Hematopoietic multipotent progenitor cell treated with erythropoietin and hydrocortisone succinate and interleukin-3 and kit ligand, for 8 days (in vitro differentiated cells): ENCODE measurements at places on chromosomes 16 and 17.
A peak's percentile ranks its signal among the peaks of the same experiment; 100 is the strongest.

- no peak for DNase-seq
Observed at GRCh38 chr17:8480011-8480976, 44.6 kb downstream of the NDEL1 start.

DNA sequence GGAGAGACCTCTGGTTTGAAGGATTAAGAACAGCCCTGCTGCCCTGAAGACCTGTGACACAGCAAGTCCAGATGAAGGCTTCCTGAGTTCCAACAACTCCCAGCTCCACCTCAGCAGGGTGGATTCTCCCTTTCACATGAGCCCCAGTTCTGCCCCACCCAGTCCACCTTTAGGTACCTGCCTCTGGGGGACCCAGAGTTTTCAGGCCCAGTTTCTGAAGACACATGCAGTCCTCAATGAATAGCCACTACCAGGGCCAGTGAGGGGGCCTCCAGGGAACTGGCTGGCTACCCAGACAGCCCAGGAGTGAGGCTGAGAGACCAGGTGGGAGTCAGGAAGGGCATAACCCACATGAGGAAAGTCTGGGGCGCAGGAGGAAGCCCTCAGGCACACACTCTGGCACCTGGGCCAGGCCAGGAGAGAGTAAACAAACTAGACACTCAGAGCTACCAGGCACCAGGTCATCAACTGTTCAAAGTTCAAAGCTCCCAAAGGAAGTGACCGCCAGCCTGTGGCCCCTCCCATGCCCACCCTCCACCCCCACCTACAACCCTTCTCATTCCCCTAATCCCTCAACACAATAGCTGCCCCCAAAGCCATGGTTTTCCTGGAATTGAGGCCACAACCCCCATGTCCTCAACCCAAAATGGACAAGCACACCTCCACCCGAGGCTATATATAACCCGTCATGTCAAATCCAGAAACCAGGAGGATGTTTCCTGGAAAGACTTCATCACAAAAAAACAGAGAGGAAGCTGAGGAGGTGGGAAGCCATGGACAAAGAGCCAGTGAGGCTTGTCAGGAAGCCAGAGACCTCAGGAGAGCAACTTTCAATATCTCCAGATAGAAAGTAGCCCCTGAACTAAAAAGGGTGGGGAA, 2.1 kb downstream of the MYO18A start:
- DNase-seq: peak; percentile 46

DNA sequence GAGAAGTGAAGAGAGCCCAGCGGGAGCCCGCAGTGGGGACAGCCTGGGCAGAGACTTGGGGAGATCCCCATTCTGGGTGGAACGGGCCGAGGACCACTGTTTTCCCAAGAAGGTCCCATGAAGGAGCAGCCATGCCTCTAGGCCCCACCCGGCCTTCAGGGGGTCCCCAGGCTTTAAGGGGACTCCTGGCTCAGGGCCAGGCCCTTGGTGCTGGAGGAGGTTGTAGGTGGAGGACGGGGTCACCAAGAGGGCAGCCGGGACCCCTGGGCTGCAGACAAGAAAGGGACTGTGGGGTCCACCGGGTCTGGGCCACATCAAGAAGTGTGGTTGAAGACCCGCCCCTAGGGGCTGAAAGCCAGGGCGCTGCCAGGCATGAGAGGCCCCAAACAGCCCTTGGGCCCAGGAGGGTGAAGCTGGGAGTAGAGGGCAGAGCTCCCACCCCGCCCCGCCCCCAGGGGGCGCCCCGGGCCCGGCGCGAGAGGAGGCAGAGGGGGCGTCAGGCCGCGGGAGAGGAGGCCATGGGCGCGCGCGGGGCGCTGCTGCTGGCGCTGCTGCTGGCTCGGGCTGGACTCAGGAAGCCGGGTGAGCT, at the start of gene PRSS21:
Gene PRSS21, plus strand, starts transcription at position 487 of the 589 bp plus-strand sequence. Its CDS starts 32 bp downstream, at position 519.
- peak; percentile 11 for DNase-seq

- no peak for DNase-seq
Observed at GRCh38 chr17:41615454-41615853, 2.9 kb upstream of the KRT16 start.

- DNase-seq: peak; percentile 2
Observed at GRCh38 chr17:3447625-3448024, 14.0 kb upstream of the OR1E2 start.

DNA sequence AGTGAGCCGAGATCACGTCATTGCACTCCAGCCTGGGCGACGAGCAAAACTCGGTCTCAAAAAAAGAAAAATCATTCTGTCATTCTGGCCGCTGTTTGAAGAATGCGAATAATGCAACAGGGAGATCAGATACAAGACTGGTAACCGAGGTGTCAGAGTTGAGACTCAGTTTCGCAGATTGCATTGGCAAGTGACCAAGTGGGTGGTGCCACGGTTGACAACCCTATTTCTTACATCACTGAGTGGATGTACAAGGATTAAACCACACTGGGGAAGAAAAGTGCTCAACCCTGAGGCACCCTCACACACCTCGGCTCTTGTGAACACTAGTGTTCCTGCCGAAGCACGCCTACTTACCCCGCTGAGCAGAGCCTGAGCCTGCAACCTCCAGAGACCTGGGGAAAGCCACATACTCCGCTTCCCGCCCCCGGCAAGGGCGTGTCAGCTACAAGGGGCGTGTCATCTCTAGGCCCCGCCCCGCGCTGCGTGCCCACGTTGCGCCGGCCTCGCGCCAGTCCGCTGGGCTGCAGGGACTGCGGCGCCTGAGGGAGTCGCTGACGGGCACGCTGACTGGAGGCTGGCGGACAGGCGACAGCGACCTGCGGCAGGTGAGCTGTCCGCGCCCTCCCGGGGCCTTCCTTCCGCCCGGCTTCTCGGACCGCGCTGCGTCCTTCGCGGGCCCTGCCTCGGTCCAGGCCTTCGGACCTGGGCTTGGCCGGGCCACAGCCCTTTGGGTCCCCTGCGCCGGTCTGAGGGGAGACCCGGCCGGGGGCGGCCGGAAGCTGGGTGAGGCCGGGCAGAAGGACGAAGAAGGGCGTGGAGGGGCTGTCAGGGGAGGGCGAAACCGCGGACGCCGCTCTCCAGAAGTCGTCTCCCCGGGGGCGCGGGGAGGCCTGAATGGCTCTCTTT, at the start of gene HMOX2:
Gene HMOX2, plus strand, starts transcription at position 519 of the 909 bp plus-strand sequence. CDS start 29,127 bp downstream, outside the sequence.
- peak; percentile 92 for DNase-seq

- DNase-seq: no peak
Observed at GRCh38 chr17:48046296-48046695, 1.9 kb upstream of the NFE2L1 start.

GRCh38 chr16:35154627-35155026, 1695.2 kb downstream of the TP53TG3F start:
- no peak for DNase-seq

- DNase-seq: no peak
Observed at GRCh38 chr17:35265566-35266141, 22.8 kb downstream of the SLFN5 start.

GRCh38 chr16:31376705-31377104, 16.4 kb upstream of the ITGAD start:
- no peak for DNase-seq

DNA sequence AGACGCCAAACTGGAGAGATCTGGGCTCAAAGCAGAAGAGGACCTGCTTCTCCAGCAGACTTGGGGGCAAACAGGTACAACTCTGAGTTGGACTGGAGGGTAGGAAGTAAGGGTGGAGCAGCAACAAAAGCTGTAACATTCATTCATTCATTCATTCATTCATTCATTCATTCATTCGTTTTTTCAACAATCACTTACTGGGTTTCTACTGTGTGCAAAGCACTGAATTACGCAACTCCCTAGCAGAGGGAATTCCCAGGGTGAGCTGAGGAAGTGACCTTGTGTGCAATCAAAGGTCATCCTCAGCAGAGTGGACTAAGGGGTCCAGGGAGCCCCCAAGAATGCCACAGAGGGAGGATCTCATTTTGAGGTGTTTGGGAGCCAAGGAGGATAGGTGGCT, 231.1 kb upstream of the SDK2 start:
- DNase-seq: no peak

DNA sequence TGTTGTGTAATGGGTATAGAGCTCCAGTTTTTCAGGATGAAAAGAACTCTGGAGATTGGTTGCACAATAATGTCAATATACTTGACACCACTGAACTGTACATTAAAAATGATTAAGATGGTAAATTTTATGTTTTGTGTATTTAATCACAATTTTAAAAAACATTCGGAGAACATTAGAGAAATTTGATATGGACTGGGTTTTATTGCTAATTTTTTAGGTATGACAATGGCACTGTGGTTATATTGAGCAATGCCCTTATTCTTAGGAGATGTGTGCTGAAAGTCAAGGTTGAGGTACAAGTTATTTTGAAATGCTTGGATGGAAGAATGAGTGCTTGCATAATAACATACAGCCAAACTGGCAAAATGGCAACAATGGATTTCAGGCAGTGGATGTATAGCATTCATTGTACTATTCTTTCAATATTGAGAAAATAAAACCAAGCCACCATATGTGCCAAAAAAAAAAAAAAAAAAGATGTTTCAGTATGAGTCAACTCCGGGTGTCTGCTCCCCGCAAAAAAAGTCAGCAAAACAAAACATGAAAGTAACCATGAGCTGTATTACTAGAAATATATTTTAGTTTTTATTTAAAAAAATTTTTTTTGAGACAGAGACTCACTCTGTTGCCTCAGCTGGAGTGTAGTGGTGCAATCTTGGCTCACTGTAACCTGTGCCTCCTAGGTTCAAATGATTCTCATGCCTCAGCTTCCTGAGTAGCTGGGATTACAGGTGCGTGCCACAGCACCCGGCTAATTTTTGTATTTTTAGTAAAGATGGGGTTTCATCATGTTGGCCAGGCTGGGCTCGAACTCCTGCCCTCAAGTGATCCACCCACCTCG, 19.8 kb downstream of the HOXB1 start:
- DNase-seq: no peak

DNA sequence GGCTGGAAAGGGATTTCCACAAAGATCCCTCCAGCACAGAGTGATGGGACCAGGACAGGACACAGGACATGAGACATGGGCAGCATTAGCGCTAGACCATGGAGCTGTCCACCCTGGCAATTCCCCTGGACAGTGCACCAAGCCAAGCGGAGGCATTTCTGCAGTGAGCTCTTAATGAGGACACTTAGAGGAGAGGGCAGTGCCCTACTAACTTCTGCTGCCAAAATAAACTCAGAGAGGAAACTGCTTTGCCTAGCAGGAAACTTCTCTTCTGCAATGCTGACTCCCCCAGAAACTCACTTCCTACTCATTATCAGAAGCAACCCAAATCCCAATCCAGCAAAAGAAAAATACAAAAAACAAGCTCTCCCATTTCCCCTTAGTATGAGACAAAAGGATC, 119.2 kb downstream of the HS3ST2 start:
- no peak for DNase-seq

GRCh38 chr16:20899071-20899470, 1.1 kb downstream of the DCUN1D3 start:
- no peak for DNase-seq

DNA sequence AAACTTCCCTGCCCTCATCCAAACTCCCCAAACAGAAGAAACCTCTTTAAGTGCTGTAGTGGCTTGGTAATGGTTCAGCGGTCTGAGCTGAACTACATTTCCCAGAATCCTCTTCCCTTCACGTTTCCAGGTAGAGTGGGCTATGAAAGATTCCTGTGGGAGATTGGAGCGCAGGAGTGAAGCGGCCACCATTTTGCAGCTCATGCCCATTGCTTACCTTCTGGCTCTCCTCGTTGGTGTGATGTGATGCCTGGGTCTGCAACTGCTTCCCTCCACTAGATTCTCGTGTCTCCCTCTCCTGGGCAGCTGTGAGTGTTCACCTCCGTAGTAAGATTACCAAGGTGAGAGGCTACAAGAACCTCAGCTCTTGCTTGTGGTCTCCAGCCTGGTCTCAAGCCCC, 82.1 kb downstream of the GPR139 start:
- DNase-seq: no peak

DNA sequence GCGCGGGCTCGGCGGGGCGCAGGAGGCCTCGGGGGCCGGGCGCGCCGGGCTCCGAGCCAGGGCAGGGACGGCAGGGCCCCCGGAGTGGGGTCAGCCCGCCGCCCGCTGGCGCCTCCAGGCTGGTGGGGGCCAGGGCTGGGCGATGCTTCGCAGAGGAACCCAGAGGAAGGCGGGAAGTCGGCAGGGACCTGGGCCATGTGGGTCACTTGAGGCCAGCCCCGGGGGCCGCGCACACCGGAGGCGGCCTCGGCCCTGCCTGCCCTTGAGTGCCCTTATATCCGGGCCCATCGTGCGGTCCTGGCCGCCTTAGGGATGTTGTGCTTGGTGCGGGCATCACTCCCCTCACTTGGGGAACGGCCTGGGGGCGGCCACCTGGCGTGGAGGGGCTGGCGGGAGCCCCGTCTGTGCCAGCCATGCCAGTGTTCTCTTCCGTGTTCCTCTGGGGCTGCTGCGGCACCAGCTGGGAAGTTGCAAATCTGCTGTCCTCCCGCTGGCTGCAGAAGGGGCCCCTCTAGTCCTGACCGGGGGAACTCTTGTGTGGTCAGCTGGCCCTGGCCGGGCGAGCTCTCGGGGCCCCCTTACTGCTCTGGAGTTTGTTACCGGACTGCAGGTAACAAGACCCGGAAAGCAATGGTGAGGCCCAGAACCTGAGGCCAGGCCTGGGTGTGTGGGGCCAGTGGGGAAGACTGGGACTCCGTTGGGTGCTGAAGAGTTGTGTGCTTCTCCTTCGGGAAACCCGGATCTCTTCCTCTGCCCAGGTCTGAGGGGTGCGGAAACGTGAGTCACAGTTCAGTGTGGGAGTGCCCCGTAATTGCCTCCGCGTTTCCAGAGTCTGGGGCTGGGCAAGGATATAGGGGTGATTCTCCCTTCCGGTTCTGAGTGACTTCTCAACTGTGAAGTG, 849 bp downstream of the CAPN15 start:
- peak; percentile 74 for DNase-seq

DNA sequence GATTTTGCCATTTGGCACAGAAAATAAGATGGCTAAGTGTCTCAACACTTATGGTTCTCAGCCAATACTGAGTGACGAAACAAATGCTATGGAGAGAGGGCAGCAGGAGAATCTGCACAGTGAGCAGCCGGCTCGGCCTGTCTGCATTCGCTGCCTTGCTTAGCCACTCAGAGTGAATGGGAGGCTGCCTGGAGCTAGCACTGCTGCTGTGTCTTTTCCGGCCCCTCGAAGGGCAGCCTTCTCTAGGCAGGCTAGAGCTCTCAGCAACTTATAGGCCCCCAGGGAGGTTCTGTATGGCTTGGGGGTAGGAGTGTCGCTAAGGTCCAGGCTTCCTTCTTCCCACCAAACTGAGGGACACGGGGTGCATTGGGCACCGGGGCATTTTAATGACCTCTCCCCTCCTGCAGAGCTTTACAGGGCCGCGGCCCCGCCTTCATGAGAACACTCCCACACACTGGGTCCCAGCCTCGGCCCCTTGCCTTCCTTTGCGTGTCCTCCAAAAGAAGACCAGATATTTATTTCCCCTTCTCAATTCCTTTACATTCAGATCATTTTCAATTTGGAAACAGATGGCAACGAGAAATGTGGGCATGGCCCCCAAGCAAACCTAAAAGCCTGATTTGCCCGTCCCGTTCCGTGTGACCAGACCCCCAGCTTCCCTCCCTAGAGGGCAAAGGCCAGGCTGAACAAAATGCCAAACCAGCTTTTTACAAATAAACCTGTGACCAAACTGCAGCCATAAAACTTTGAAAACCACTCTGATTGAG, 670.9 kb downstream of the TOX3 start:
- DNase-seq: no peak
